ENCODE measurements at places on chromosomes 11 and 22. TPM values are rescaled to one million over a fixed set of nuclear protein-coding genes. Genes with fewer than 3 reads are reported as not detected.

The APOC3 gene
- total RNA-seq, result not detected

The OR51E1 gene
- not detected for total RNA-seq

The YAP1 gene
- total RNA-seq, result 109 TPM

The KRTAP5-8 gene
- not detected for total RNA-seq

The KRTAP5-7 gene
- not detected for total RNA-seq

The KCNJ1 gene
- total RNA-seq, result 0.13 TPM

The PNPLA5 gene
- not detected for total RNA-seq

The SPTBN2 gene
- total RNA-seq, result 22.6 TPM

The MRE11 gene
- total RNA-seq, result 9.6 TPM

The CCDC89 gene
- total RNA-seq, result not detected

The RAB39A gene
- total RNA-seq, result 0.13 TPM

The IL17REL gene
- not detected for total RNA-seq

The SLC5A1 gene
- under 0.01 TPM for total RNA-seq

The FOLR1 gene
- total RNA-seq, result not detected

The TBX10 gene
- total RNA-seq, result not detected

The HBG1 gene
- total RNA-seq, result not detected

The TMEM45B gene
- total RNA-seq, result 2.9 TPM

The CHRM4 gene
- 0.25 TPM for total RNA-seq

The TRIM49 gene
- total RNA-seq, result not detected

The CARNS1 gene
- total RNA-seq, result 0.13 TPM

The CEND1 gene
- under 0.01 TPM for total RNA-seq

The SCT gene
- total RNA-seq, result not detected

The HORMAD2 gene
- total RNA-seq, result not detected

The COA4 gene
- 39.4 TPM for total RNA-seq

All from dermis microvascular lymphatic vessel endothelial cell (primary cell).